ENCODE measurements at places on chromosomes 2 and 18.

GRCh38 chr2:130393318-130393910 is 37.6 kb downstream of the PTPN18 start:
- DNase-seq: no peak

- no peak for DNase-seq
Observed at GRCh38 chr18:48393776-48394175, 15.4 kb downstream of the ZBTB7C start.

DNA sequence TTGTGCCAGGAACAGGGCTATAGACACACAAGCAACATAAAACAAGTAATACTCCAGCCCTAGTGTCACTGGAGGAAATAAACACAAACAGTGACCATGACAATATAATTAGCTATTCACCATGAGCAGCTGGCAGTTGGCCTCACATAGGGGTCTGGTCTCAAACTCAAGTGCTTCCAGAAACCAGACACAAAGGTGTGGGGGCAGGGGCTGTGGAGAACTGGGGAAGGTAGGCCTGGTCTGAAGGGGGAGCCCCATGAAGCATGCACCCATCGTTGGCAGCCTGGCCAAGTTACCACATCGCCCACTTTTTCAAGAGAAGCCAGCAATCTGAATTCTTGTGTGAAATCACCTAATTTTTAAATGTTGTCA is 49.5 kb upstream of the SP3 start:
- no peak for DNase-seq

- DNase-seq: no peak
Observed at GRCh38 chr2:163081754-163082153, 243.2 kb upstream of the KCNH7 start.

DNA sequence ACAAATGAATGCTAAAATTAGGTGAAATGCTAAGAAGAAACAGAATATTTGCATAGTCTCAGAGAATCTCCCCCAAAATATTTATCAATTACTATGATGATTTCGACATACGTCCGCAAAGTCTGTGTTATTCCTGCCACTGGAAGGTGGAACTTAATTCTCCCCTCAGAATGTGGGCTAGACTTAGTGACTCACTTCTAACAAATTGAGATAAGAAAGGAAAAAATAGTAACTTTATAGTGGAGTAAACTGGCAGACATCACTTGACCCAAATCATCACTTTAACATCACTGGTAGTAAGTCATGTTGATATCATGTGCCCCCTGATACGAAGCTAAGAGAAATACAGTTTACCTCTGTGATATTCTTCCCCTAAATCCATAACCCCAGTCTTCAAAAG is 23.5 kb downstream of the HADHB start:
- DNase-seq: no peak

DNA sequence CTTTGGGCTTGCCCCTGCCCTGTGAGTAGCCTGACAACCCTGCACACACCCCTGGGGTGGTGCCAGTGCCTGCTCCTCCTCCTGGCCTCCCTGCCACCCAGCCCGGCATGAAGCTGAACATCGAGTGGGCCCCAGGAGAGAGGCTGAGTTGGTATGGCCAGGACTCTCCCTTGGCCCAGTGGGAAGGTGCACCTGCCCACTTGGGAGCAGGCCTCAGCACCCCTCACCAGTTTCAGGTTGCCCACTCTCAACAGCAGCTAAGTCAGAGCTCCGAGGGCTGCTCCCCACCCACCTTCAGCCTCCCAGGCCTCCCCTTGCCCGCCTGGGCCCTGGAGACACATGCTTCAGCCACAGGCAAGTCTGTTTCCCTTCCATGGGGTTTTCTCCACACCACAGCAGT is 203.1 kb downstream of the KLHL29 start:
- DNase-seq: no peak

DNA sequence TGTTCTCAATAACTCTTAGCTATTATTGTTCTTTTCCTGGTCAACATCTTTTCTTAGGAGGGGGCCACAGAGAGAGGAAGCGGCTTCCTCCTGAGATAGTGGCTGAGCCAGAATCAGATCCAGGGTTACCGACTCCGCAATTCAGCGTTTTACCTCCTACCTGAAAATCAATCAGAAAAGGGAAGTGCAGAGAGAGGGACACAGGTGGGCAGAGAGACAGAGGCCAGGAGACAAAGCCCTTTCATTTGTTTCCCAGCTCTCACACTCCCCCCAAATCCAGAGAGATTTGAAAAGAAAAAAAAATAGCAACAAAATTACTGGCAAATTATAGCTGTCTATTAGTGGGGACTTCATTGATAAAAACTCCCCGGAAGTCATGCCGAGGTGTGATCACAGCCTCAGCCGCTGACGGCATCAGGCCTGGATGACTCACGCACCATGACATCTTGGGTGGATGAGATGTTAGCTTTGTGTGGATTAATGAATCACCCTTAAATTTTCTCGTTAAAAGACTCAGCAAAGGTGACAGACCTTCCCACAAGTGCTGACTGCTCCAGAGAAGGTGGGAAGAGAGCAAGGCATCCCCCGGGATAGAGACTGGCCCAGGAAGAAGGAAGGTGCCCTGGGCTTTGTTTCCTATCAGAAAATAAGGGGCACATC is 120.7 kb downstream of the LOXHD1 start:
- peak; percentile 64 for DNase-seq

GRCh38 chr2:215171796-215172195 is 33.4 kb upstream of the ABCA12 start:
- DNase-seq: no peak

- no peak for DNase-seq
Observed at GRCh38 chr2:239726091-239726591, 299.0 kb downstream of the NDUFA10 start.

DNA sequence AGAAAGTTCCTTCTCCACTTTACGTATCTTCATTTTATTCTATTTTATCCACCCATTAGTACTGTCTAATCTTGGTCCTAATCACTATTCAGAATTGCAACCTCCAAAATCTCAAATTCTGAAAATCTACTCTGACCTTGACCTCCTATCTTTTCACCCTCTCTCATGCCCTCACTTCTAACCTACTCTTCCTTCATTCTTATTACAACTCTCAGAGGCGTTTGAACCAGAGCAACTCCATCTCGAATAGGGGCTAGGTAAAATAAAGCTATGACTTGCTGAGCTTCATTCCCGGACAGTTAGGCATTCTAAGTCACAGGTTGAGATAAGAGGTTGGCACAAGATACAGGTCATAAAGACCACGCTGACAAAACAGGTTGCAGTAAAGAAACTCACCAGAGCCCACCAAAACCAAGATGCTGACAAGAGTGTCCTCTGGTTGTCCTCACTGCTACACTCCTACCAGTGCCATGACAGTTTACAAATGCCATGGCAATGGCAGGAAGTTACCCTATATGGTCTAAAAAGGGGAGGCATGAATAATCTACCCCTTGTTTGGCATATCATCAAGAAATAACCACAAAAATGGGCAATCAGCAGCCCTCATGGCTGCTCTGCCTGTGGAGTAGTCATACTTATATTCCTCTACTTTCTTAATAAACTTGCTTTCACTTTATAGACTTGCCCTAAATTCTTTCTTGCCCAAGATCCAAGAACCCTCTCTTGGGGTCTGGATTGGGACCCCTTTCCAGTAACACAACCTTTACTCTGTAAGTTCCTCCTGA is 11.4 kb downstream of the CCDC88A start:
- DNase-seq: peak; percentile 26

Measured in MG63 (cell line).